NCI-H446 treated with DMSO at 0.1 percent for 48 hours (cell line): ENCODE measurements at places on chromosomes 12 and 14.

DNA sequence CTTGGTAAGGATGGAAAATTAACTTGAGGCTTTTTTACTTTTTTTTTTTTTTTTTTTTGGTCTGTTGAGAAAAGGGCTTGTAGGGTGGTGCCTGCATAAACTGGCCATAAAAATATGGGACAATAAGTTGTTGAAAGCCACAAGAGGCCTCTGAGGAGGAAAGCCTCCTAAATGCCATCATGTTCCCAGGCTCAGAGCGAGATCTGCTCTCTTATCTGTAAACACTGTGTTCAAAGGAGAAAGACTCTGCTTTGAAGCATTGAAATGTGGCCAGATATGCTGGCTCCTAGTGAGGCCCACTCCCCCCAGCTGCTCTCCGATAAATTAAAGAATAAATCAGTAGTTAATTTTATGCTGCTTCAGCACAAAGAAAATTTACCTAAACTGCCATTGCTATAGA, 504.9 kb downstream of the DIO2 start:
- DNase-seq, result no peak

GRCh38 chr12:128468926-128469325, 202.0 kb downstream of the TMEM132C start:
- no peak for DNase-seq

DNA sequence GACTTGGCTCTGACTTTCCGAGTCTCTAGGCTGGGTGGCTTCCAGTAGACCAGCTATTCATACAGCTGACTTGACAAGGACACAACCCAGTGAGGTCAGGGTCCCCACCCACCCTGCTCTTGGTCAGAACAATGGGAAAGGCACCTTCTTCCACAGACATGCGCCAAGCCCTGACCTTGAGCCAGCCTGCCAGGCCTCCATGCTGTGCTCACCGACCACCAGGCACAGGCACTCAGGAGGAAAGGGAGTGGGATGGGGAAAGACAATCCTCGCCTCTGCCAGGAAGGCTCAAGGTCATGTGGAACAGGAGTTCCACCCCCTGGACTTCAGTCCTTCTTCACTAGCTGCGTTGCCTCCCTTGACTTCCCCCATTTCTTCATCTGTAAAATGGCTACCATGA, 31.4 kb downstream of the GALNT16 start:
- DNase-seq, result no peak

GRCh38 chr14:100543471-100544455, 43.5 kb downstream of the BEGAIN start:
- no peak for DNase-seq

- DNase-seq, result no peak
Observed at GRCh38 chr12:111616177-111616623, 17.1 kb upstream of the ATXN2 start.

- no peak for DNase-seq
Observed at GRCh38 chr12:12115514-12115913, 44.8 kb downstream of the BCL2L14 start.

DNA sequence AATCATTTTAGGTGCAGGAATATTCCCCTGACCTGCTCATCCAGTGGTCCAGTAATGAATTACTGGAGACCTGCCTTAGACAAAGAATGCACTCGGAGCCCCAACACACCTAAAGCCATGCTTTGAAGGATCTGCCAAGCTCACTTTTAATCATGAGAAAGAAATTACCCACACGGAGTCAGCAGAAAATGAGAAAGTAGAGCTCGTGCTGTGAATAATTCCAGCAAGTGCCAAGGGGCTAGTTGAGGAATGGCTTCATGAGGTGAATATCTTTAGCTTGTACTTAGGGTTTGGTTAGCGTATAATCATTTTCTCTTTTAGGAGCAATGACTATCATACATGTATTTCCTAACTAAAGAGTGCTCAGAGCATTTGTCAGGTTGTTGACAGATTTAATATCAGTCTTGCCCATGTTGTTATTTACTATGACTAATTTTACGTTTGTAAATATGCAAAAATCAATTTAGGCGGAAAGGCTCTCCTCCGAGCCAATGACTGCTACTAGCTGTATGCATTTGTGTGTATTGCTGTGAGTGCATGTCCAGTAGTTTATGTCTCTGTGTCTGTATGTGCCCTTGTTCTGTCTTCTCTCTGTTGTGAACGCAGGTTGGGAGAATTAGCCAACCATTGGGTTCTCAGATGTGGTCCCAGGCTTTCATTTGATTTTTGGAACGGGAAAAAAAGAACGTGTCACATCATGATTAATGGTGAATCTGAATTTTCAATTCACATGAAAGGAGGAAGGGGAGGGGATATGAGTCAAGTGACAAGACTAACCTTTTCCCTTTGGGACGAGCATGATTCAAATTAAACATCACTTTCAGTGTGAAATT, 98.4 kb downstream of the RMST start:
- DNase-seq, result no peak

- DNase-seq, result no peak
Observed at GRCh38 chr12:790608-791007, 38.2 kb downstream of the WNK1 start.
